ENCODE measurements at places on chromosomes 4 and X.

GRCh38 chrX:1466971-1467561, 14.4 kb upstream of the ASMTL start:
- no peaks in the 10 kb centered on the region for H3K27me3 ChIP-seq
- peak overlapping the region; percentile 44 for H3K4me3 ChIP-seq
- H3K36me3 ChIP-seq, result peaks cover 26% of the 10 kb centered on the region
- H3K4me1 ChIP-seq, result peaks cover 95% of the 10 kb centered on the region
- peak overlapping the region; percentile 81 for H3K27ac ChIP-seq

- no peak for DNase-seq
- no peaks in the 10 kb centered on the region for H3K27me3 ChIP-seq
- H3K4me1 ChIP-seq, result no peaks in the 10 kb centered on the region
- no peak overlapping the region for H3K4me3 ChIP-seq
- no peak overlapping the region for H3K27ac ChIP-seq
- H3K36me3 ChIP-seq, result no peaks in the 10 kb centered on the region
Observed at GRCh38 chr4:94084155-94084554, 123.5 kb upstream of the SMARCAD1 start.

GRCh38 chrX:134580907-134581306, 77.4 kb downstream of the PLAC1 start:
- H3K27me3 ChIP-seq, result no peaks in the 10 kb centered on the region
- DNase-seq, result no peak
- H3K27ac ChIP-seq, result no peak overlapping the region
- H3K4me3 ChIP-seq, result no peak overlapping the region

DNA sequence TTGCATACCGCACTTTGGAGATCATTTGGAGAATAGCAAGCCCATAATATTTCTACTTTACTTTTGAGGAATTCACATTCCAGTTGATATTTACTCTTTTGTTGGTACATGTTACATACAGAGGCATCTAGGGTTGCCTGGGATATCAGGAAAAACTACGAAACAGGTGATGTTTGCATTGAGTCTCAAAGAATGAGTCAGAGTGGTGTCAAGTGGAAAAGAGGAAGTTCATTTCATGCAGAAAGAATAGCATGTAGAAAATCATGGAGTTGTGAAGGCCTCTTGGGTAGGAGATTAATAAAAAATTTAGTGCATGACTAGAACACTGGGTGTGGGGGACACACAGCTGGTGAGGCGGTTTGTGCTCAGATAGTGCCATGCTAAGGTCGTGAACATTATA, 33.5 kb upstream of the ELOVL6 start:
- H3K27ac ChIP-seq, result no peak overlapping the region
- H3K4me3 ChIP-seq, result no peak overlapping the region
- no peaks in the 10 kb centered on the region for H3K27me3 ChIP-seq
- no peaks in the 10 kb centered on the region for H3K36me3 ChIP-seq
- DNase-seq, result no peak
- no peaks in the 10 kb centered on the region for H3K4me1 ChIP-seq

DNA sequence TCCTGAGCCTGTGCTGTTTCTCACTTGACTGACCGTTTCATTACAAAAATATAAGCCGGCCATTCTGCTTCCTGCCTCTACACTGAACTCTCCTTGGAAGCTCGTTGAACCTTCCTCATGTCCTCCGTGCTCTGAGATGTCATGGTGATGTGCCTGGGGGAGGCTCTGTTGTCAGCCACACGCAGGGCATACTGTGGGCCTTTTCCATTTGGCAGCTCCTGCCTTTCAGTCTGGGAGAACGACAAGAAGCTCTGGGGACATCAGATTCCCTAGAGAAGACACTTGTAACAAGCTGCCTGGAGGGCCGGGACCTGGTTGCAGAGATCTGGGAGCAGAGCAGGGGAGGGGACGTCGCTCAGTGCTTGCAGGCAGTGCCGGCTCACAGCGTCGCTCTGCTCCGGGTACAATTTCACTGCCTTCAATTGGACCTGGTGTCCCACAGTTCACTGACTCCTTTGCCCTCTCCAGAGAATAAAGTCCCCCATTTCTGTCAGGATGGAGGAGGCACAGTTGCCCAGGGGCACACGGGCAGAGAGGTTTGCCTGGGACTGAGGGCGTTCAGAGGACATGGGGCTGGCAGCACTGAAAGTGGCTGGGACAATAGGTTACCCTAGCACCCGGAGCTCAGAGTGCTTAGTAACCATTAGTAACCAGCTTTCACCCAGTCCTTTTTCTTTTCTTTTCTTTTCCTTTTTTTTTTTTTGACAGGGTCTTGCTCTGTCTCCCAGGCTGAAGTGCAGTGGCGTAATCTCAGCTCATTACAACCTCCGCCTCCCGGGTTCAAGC, 19.1 kb upstream of the MECP2 start:
- no peaks in the 10 kb centered on the region for H3K27me3 ChIP-seq
- no peak overlapping the region for H3K4me3 ChIP-seq
- no peaks in the 10 kb centered on the region for H3K4me1 ChIP-seq
- H3K36me3 ChIP-seq, result no peaks in the 10 kb centered on the region
- DNase-seq, result no peak

DNA sequence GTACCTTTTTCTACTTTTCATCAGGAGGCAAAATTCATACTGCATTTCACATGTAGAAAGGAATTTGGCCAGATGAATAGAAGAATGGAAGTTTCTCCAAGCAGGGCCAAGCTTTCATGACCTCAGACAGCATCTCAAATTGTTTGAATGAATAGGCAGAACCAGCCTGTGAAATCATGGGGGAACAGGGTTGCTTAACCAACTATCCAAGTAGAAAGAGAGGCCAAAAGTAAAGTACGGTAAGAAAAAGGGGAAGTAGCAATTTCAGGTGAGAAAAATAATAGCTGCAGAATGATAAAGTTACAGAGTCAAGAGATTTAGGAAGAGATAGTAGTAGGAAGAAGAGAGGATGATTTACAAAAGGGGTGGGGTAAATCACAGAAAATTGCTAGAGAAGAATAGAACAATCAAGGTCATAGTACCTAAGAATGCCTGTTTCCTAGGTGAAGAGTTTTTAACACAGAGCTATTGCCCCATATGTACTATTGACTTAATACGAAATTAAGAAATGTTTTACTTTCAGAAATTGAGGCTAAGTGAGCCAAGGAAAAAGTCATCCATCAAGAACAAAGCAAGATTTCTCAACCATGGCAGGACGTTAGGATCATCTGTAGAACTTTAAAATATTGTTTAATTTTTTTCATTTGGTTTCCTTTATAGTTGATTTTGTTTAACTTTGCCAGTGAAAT, 177.1 kb upstream of the TET2 start:
- no peak for DNase-seq
- no peak overlapping the region for H3K4me3 ChIP-seq
- H3K27ac ChIP-seq, result no peak overlapping the region
- H3K4me1 ChIP-seq, result peaks cover 14% of the 10 kb centered on the region

DNA sequence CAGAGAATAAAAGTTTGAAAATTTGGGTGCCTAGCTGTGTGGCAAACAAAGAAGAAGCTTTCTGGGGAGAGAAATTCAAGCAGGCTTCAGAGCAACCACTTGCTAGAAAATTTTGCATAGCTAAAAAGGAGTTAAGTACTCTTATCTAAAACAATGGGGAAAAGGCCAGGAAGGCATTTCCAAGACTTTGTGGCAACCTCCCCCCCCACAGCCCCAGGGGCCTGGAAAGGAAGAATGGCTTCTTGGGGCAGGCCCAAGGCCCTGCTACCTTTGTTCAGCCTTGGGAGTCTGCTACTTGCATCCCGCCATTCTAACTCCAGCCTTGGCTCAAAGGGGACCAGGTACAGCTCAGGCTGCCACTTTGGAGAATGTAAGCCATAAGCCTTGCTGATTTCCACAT, 102.2 kb downstream of the PTCHD1 start:
- no peaks in the 10 kb centered on the region for H3K4me1 ChIP-seq
- H3K4me3 ChIP-seq, result no peak overlapping the region
- H3K27ac ChIP-seq, result no peak overlapping the region
- H3K27me3 ChIP-seq, result no peaks in the 10 kb centered on the region

DNA sequence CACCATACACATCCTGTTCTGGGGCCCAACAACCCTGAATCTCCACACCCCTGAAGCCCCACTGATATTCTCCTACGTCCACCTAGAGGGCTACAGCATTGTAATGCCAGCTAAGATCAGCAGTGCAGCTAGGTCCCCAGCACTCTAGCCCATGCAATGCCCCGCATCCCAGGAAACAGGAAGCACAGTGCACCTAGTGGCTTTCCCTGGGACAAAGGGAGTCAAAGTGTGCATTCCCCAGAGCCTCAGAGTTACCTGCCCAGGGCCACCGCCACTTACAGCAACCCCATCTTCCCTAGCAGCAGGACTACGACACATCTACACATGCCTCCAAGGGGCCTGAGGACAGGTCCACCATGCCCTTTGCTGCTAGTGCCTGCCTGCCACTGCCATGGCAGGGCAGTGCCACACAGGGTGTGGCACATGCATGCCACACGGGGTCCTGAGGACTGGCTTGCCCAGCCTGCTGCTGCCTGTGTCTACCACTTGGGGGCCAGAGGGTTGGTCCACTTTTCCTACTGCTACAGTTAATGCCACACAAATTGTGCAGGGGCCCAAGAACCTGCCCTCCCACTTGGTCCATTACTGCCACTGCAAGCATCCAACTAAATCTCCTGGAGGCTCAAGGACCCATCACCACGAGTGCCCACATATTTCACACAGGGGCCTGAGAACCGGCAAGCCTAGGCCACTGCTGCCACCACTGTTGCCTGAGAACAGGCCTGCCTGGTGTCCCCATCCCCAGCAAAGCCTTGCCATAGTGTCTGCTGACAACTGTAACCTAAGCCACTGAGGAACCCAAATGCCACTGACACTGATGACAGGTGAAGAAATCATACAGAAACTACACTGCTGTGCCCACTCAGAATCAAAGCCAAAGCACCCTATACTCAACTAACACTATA, 23.7 kb downstream of the TLR6 start:
- no peak for DNase-seq
- no peak overlapping the region for H3K4me3 ChIP-seq
- H3K27ac ChIP-seq, result no peak overlapping the region
- H3K36me3 ChIP-seq, result no peaks in the 10 kb centered on the region
- peaks cover 9% of the 10 kb centered on the region for H3K4me1 ChIP-seq

DNA sequence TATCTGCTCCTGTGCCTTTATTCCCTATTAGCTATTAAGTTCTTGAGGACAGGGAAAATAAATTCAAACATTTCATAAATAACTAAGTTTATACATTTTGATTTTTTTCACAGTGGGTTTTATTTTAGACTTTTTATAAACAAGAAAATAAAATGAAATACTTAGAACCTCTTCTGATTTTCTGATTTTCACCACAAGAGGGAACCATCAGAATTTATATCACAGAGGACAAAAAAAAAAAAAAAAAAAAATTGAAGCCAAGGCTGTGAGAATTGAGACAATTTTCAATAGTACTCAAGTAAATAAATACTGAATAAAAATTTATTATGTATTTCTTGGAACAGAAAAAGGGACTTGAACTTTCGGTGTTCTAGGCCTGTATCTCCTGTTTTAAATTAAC, 288.1 kb downstream of the SH3BGRL start:
- H3K4me3 ChIP-seq, result no peak overlapping the region
- no peak for DNase-seq
- H3K4me1 ChIP-seq, result no peaks in the 10 kb centered on the region
- no peaks in the 10 kb centered on the region for H3K36me3 ChIP-seq

GRCh38 chr4:176538217-176538925, 218.6 kb downstream of the SPCS3 start:
- H3K27me3 ChIP-seq, result no peaks in the 10 kb centered on the region
- H3K27ac ChIP-seq, result no peak overlapping the region
- no peak overlapping the region for H3K4me3 ChIP-seq
- H3K36me3 ChIP-seq, result no peaks in the 10 kb centered on the region
- H3K4me1 ChIP-seq, result no peaks in the 10 kb centered on the region

DNA sequence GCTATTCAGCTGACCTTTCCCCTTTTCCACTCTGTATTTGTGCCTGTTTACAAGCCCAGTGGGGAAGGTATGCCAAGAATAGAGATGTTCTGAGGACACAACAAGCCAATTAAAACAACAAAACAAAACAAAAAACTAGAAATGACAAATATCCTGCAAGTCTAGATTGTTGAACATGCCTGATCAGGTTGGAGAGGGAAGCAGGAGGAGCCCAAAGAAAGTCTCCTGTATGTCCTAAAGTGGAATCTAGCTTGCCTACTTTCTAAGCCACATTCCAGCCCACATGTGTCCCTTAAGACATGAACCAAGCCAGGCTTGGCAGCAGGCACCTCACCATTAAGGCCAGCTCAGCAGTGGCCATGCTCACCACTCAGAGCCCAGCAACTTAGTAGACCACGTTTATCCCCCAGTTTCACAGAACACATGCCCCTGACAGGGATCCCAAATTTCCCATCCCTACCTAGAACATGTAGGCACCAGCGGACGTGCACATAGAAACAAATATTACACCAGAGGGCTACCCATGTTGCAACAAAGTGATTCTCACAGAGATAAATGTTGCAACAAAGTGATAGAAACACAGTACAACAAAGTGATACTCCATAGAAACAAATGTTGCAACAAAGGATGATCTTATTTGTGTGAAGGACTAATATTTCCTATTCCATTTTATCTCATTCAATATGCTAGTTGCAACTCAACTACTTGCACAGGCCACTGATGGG, 48.3 kb downstream of the CD99L2 start:
- no peak overlapping the region for H3K27ac ChIP-seq
- no peak overlapping the region for H3K4me3 ChIP-seq
- no peaks in the 10 kb centered on the region for H3K27me3 ChIP-seq
- DNase-seq, result no peak
- no peaks in the 10 kb centered on the region for H3K36me3 ChIP-seq
- no peaks in the 10 kb centered on the region for H3K4me1 ChIP-seq

GRCh38 chr4:73575660-73576059, 44.6 kb downstream of the RASSF6 start:
- H3K36me3 ChIP-seq, result no peaks in the 10 kb centered on the region
- no peaks in the 10 kb centered on the region for H3K27me3 ChIP-seq

DNA sequence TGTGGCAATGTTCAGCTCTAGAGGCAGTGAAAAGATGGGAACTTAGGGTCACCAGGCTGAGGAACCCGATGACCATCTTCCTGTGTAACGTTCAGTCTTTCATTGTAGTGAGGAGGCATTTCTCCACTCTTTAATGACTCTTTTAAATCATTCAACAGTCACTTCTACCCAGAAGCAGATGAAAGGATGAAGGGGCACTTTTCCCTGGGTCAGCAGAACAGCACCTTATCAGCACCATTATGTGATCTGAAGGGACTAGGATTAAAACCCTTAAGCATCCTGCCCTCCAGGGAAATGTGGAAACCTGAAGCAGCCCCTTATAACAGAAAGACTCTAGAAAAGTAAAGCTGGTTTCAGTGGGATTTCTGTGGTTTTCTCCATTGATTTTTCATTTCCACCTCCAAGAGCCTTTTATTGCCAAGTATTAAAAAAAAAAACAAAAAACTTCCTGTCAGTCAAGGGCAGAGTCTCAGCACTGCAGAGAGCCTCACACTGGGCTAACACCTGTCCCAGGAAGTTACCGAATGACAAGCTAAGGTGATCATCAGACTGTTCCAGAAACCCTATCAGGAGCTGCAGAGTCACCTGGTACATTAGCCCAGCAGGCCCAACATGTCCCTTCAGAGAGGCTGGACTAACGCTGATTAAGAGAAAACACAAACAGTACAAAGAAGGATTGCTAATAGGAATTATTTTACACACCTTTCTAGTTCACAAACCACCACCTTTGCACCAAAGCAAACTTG, 185.9 kb downstream of the SHROOM3 start:
- no peak overlapping the region for H3K27ac ChIP-seq
- DNase-seq, result no peak
- H3K27me3 ChIP-seq, result no peaks in the 10 kb centered on the region
- H3K4me3 ChIP-seq, result no peak overlapping the region
- no peaks in the 10 kb centered on the region for H3K4me1 ChIP-seq

Data from CD4-positive, alpha-beta memory T cell (primary cell).